ENCODE measurements at places on chromosomes 7 and 10.

DNA sequence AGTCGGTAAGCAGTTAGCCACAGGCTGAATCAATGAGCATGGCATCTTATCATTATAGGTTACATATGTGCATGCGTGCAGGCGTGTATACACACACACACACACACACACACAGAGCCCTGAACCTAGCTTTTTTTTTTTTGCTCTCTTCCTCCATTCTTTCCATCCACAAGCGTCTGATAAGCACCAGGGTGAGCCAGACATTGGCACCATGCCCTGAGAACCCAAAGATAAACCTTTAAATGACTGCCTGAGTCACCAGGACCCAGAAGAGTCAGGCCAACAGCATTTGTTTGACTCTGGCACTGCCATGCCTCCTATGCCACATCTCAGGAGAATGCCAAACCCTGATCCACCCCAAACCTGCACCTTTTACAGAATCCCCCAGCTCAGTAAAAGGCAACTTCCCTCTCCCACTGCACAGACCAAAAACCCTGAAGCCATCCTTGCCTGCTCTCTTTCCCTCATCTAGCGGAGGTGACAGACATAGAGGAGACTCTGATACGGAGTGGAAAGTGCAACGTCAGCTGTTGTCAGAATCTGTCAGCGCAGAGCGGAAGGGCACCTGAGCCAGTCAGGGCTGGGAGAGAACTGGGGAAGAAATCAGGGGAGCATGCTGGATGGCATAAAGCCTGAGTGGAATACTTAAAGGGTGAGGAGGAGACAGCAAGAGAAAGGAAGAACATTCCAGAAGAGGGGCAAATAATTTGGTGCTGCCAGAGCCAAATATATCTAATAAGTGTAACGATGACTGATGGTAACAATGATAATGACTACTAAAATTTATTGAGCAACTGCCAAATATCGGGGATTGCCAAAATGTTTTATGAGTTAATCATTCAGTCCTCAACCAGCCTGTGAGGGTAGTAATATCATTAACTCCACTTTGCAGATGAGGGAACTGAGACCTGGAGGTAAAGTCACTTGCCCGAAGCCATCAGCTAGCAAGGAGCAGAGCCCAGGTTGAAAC, 3.2 kb downstream of the PARP12 start:
- DNase-seq: no peak

DNA sequence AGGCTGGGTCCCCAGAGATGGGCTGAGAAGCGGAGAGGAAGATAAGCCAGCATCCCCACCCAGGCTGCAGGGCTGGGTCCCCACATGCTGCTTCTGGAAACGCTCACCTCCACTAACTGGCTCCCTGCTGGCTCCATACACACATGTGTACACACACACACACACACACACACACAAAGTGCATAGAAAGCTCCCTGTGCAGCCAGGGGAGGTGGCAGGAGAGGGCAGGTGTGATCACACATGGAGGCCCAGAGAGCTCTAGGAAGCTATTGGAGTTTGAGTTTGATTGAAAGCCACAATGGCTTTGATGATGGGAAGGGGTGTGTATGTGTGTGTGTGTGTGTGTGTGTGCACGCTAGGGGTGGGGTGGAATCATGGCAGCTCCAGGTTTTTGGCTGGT, 29.3 kb downstream of the CXCL12 start:
- no peak for DNase-seq

- no peak for DNase-seq
These were observed 45.5 kb upstream of the PRSS1 start for GRCh38 chr7:142703655-142704305.

DNA sequence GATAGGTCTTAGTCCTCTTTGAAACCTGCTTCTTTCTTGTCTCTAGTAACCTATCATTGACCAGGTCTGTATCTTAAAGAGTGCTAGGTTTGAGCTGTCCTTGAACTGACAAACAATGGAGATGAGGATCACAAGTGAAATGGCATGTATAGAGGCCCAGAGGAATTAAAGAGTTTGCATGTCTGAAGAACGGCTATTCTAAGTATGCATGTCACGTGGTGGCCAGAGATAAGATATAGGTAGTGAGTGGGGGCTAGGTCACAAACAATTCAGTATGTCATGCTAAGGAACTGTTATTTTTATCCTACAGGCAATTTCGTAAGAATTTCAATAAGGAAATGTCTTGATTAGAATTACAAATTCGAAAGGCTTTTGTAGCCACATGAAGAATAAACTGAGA, 95.3 kb downstream of the SUGCT start:
- no peak for DNase-seq

DNA sequence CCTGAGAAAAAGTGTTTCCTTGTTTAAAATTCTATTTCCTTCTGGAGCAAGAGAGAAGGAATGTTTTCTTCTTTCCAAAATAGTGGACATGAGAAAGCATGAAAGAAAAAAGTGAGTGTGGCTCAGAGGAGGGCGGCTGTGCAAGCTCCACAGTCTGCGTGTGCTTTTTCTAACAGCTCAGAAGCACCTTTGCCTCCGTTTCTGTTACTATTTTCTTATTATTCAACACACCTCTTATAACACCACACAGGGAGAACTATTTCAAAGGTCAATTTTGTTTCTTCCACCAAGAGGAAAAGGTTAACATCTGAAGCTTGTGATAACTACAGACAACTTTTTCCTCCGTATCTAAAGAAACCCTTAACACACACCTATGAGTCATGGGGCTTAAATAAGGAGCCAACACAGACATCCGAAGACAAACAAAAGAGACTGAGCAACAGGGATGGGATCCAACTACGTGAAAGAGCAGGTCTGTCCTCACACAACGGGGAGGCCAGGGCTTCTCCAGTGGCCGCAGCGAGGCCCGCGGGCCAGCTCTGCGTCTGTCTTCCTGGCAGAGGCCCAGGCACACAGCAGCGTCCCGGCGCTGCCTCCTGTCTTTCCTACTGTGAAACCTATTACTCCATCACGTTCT, 36.2 kb upstream of the NCAPG2 start:
- DNase-seq: no peak

- DNase-seq: no peak
These were observed 319.2 kb downstream of the PARD3 start for GRCh38 chr10:34495938-34496337.

GRCh38 chr10:88385601-88386203, 197.4 kb downstream of the RNLS start:
- no peak for DNase-seq

- DNase-seq: no peak
These were observed 137.6 kb downstream of the C10orf105 start for GRCh38 chr10:71582019-71582418.

DNA sequence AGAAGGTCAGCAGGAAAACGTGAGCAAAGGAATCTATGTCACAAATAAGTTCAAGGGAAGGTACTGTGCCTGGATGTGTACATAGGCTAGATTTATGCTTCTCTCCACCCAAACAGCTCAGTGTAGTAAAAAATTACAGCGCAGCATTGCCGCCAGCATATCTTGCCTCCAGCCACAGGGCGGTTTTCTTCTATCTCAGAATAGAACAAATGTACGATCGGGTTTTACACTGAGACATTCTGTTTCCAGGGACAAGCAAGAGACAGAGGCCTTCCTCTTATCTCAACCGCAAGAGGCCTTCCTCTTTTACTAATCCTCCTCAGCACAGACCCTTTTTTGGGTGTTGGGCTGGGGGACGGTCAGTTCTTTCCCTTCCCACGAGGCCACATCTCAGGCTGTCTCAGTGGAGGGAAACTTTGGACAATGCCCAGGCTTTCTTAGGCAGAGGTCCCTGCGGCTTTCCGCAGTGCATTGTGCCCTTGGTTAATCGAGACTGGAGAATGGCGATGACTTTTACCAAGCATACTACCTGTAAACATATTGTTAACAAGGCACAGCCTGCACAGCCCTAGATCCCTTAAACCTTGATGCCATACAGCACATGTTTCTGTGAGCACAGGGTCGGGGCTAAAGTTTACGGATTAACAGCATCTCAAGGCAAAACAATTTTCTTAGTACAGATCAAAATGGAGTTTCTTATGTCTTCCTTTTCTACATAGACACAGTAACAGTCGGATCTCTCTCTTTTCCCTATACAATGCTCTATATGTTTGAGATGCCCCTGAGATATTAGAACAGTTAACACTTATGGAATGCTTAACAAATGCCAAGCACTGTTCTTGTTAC, 11.6 kb upstream of the ABHD11 start:
- DNase-seq: no peak

GRCh38 chr10:4527281-4527970, 298.6 kb upstream of the AKR1E2 start:
- no peak for DNase-seq

DNA sequence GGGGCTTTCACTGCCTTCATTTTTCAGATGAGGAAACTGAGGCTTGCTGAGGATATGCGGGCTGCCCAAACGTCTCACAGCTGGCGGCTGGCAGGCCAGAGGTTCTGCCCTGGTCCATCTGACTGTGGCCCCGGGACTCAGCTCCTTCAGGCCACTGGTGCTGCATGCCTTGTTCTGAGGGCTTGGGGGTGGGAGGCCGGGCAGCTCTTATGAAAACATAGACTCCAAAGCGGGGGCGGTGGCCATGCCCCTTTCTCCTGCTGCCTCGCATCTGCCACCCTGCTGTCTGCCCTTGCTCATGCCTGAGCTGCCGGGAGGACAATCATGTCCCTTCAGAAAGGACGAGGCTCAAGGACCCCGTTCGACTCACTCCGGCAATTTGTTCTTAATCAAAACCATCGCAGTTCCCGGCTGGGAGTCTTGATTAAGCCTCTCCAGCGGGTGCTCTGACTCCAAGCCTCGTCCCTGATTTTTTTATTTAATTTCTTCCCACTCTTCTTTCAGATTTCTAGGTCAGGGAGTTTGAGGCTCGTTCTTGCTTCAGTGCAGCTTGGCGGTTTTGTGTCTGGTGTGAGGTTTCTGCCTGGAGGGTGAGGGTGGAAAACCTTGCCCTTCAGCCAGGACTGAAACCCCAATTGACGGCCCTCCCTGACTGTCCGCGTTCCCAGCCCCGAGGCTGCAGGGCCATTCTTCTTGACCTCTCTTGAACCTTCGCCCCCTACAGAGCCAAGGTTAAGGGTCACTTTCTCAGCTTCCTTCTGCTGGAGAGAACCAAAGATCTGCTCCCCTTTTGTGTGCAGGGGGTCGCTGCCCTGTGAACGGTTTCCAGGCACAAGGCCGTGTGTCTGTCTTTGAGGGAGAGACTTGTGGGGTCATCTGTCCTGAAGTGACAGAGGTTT, 120.8 kb downstream of the DNAJB6 start:
- no peak for DNase-seq

GRCh38 chr7:40802497-40802896, 667.7 kb downstream of the SUGCT start:
- no peak for DNase-seq
